ENCODE measurements at places on chromosomes 2 and 18.

DNA sequence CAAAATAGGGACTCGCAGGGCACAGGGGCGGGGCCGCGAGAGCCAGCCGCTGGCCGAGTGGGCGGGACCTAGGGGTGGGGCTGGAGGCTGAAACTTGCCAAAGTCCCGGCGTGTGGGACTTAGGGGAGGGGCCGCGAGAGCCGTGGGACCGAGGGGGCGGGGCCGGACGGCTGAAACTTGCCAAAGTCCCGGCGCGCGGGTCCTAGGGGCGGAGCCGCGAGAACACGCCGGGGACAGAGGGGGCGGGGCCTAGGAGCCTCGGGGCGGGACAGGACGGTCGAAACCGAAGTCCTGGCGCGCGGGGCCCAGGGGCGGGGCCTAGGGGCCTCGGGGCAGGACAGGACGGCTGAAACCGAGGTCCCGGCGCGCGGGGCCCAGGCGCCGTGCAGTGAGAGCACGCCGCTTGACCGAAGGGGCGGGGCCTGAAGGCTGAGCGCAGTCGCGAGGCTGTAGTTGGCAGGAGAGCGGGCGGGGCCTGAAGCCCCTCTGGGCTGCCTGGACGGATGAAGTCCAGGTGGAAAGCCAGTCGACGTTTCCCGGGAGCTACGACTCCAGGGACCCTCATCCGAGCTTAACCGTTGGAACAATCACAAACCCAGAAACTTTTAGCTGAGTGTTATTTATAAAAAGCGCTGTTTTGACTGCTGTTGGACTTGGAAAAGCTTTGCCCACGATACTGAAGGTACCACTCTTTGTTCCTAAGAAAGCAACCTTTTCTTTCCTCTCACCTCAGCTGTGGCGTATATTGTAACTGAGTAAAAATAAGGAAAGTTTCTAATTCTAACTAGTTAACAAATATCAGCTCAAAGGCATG, 475 bp upstream of the BARD1 start:
- peaks cover 13% of the 10 kb centered on the region for H3K4me1 ChIP-seq
- peak overlapping the region; percentile 79 for H3K4me3 ChIP-seq
- peaks cover 6% of the 10 kb centered on the region for H3K36me3 ChIP-seq
- no peaks in the 10 kb centered on the region for H3K27me3 ChIP-seq

- H3K36me3 ChIP-seq, result peaks cover 76% of the 10 kb centered on the region
- no peak for DNase-seq
- no peaks in the 10 kb centered on the region for H3K27me3 ChIP-seq
- H3K27ac ChIP-seq, result no peak overlapping the region
- H3K4me3 ChIP-seq, result no peak overlapping the region
These were observed 13.5 kb downstream of the PASK start for GRCh38 chr2:241135737-241136136.

DNA sequence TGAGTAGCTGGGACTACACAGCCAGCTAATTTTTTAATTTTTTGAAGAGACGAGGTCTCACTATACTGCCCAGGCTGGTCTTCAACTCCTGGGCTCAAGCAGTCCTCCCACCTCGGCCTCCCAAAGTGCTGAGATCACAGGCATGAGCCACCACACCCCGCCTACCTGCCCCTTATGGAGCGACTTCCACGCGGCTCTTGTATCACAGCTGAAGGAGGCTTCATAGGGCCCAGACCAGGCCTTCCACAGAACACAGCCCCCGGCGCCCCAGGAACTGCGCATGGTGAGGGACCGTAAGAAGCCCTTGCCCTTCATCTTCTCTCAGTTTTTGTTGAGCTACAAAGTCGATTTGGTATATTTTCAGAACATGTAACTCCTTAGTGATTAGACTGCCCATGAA, 220.3 kb downstream of the KLHL29 start:
- no peak overlapping the region for H3K4me3 ChIP-seq
- no peaks in the 10 kb centered on the region for H3K36me3 ChIP-seq
- DNase-seq, result no peak
- no peak overlapping the region for H3K27ac ChIP-seq
- no peaks in the 10 kb centered on the region for H3K4me1 ChIP-seq

- no peak for DNase-seq
- peaks cover 43% of the 10 kb centered on the region for H3K27me3 ChIP-seq
- peaks cover 5% of the 10 kb centered on the region for H3K36me3 ChIP-seq
- H3K27ac ChIP-seq, result no peak overlapping the region
- H3K4me3 ChIP-seq, result peak overlapping the region; percentile 76
- peaks cover 21% of the 10 kb centered on the region for H3K4me1 ChIP-seq
These were observed 80.6 kb downstream of the GFPT1 start for GRCh38 chr2:69306393-69306821.

GRCh38 chr2:166957686-166958085, 69.4 kb downstream of the XIRP2 start:
- H3K27ac ChIP-seq, result no peak overlapping the region
- no peak for DNase-seq
- H3K4me3 ChIP-seq, result no peak overlapping the region
- no peaks in the 10 kb centered on the region for H3K27me3 ChIP-seq
- H3K36me3 ChIP-seq, result no peaks in the 10 kb centered on the region

DNA sequence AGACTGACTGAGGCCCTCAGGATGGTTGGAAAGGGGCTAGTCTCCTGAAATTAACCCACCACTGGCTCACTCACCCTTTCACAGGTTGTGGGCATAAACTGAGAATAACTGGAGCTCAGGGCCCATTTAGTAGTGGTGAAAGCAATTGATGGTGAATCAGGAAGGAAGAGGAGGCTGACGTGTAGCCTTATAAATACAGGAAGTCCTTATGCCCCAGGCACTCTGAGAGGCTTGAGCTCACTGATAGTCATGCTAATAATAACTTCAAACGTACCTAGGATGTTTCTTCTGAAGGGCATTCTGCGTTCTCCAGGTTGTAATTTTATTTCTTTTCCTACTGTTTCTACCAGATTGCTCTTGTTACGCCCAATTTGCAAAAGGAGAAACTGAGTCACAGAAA, 328.4 kb downstream of the CLIP4 start:
- no peak overlapping the region for H3K27ac ChIP-seq
- no peak overlapping the region for H3K4me3 ChIP-seq
- H3K4me1 ChIP-seq, result no peaks in the 10 kb centered on the region
- H3K36me3 ChIP-seq, result no peaks in the 10 kb centered on the region
- DNase-seq, result no peak
- no peaks in the 10 kb centered on the region for H3K27me3 ChIP-seq
